ENCODE measurements at places on chromosomes 1 and 21.

- no peak for DNase-seq
These were observed 98.9 kb downstream of the KAZN start for GRCh38 chr1:14697353-14697752.

- DNase-seq = no peak
These were observed 228.3 kb downstream of the ST6GALNAC3 start for GRCh38 chr1:76302711-76303339.

DNA sequence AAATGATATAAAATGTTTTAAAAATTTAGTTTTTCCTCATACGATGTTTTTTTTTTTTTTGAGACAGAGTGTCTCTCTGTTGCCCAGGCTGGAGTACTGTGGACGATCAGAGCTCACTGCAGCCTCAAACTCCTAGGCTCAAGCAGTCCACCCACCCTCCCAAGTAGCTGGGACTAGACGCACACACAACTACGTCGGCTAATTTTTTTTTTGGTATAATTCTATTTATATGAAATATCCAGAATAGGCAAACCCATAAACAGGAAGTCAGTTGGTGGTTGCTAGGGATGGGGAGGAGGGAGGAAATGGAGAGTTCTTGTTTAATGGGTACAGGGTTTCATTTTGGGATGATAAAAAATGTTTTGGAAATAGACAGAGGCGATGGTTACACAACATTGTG is 56.5 kb downstream of the WARS2 start:
- DNase-seq = no peak

DNA sequence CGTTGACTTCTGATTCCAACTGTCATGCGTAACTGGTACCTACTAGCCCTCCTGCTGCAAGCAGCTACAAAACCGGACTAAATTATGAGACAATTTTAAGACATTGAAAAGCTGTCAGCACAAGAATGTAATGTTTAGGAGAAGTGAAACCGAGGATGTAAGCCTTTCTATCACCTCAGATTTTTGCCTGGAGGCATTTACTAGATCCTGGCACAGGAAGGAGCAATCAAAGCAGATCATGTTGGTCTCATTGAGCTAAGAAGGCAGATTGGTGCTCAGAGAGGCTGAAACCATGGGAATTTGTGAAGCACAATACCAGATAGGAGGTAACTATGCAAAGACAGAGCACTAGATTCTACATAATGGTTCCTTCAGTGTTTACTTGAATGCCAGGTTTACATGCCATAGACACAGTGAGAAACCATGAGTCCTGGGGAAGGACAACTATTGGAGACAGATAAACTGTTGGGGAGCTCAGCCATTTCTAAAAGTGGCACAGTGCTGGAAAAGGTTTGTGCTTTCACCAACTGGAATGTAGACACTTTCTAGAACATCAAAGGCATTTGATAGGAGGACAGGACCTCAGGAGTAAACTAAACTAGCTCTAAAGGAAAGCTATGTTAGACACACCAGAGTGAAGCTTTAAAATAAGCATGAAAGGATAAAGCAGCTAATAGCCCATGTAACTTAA is 179.4 kb downstream of the LYPLAL1 start:
- no peak for DNase-seq

GRCh38 chr1:227945891-227946623 is 1.7 kb downstream of the WNT9A start:
- DNase-seq = peak; percentile 38

- no peak for DNase-seq
These were observed 4.8 kb upstream of the CTRC start for GRCh38 chr1:15433471-15433870.

- DNase-seq = no peak
These were observed 30.8 kb upstream of the ACTA1 start for GRCh38 chr1:229464672-229465071.

GRCh38 chr1:222844411-222844779 is 29.6 kb downstream of the DISP1 start:
- DNase-seq = no peak

DNA sequence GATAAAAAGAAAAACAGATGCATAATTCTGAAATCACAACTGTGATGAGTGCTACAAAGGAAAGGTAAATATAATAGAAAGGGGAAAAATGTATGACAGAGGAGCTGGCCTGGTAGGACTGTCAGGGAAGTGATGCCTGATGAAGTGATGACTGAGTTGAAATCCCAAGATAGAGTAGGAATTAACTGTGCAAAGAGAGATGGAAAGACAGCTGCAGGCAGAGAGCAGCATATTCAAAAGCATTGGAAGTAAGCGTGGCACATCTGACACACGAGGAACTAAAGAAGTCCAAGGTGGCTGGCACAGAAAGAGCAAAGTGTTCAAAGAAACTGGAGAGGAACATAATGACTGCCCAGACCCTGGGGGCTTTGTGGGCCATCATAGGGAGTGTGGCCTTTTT is 121.6 kb upstream of the C1orf105 start:
- no peak for DNase-seq

DNA sequence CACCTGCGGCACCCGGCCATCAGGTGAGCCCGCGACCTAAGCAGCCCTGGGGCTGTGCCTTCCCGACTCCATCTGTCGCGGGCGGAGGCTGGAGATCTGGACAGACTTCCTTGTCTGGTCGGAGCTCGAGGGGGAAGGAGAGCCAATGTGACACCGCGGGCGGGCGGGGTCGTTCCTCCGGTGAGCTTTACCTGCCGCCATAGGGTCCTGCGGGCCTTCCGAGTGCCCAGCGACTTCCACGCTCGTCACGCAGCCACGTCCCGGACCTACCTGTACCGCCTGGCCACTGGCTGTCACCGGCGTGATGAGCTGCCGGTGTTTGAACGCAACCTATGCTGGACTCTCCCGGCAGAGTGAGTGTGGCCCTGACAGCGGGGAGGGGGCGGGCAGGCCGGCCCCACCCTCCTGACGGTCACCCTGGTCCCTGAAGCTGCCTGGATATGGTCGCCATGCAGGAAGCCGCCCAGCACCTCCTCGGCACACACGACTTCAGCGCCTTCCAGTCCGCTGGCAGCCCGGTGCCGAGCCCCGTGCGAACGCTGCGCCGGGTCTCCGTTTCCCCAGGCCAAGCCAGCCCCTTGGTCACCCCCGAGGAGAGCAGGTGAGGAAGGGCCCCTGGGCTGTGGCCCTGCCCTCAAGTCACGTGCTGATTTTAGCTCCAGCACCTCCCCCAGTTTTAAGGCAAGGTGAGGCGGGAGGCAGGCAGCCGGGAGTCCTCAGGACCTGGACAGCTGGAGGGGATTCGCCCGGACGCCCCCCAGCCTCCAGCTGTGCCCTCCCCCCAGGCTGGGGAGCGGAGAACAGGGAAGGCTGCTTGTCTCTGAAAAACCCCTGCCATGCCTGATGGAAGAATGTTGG is 1.1 kb downstream of the PUSL1 start:
- peak; percentile 54 for DNase-seq

DNA sequence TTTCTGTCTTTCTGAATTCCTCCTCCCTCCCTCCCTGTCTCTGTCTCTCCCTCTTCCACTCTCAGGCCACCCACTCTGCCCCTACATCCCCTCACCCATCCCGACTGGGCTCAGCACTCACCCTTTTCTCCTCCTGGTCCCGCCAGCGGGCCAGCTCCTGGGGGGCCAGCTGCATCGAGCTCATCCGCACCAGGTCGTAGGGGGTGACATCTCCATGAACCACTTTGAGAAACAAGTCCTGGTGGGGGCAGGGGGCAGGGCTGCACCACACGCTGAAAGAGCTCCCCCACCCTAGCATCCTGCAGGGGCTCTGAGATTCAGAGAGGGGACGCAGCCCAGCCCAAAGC is 17.8 kb downstream of the SPOCD1 start:
- DNase-seq = no peak

DNA sequence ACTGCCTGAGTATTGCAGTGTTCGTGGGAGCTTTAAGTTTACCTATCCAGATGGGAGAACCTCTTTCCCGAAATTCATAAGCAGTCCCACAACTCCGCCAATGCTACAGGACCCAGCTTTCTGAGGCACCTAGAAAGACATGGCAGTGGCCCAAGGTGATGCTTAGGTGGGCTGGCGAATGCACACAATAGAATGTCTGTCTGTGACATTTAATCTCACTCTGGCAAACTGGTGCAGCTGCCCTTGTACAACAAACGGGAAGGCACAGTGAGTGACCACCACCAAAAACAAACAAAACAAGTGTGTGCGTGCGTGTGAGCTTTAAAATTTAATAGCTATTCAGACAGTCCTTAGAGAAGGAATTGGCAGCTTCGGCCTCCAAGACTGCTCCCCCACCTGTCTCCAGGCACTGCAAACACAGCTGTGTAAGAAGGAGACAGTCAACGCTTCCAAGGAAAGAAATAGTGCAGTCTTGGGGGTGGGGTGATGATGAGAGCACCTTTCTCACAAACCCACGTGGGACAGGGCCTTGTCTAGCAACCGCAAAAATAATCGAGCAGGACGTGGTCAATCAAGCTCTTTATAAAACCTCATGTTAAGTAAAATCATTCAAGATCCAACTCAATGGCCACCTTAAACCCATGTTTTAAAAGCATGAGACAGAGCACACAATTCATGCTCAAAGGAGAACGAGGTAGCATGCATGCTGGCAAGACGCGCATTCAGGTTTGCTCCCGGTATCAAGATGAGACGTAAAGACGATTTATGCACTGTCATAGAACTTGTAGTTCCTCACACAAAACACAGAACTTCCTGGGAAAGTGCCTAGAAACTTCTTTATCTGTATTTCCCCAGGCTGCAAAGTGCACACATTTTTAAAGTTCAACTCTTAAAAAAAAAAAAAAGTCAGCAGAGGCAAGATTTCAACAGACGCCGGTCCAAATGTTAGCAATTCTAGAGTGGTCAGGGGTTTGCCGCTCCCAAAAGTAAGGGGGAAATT is 84.1 kb downstream of the TM2D1 start:
- peak; percentile 82 for DNase-seq

DNA sequence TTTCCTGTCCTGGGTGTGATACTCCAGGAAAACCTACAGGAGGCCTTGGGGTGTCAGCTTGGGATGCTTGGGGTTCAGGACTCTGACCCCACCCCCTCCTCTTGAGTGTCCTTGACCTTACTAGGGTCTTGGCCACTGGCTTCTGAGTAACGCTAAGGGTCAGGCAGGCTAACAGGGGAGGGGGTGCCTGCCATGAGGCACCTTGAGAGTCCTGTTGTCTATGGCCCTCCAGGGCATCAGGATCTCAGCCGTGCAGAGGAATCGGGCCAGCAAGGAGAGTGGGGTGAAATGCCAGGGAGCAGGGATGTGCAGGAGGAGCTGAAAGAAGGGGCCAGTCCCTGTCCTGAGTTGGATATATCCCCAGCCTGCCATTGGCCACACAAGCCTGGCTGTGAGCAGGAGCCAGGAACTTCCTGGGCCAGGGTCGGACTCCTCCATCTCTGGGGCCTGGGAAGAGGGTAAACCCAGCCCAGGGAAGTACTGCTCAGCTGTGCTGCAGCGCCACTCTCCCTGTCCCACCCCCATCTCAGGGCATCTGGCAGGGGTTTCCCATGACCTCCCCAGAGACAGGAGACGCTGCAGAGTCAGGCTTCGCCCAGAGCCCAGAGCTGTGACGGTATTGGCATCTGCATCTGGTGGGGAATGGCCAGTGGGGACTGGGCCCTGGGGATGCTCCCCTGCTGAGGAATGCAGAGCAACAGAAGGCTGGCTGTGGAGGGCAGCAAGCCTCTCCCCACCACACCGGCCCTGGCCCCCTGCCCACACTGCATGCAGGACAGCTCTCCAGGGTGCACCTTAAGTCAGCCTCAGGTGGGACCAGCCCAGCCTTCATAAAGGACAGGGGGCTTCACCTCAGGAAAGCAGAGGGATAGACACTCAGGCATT is 6.3 kb downstream of the KIF21B start:
- no peak for DNase-seq

DNA sequence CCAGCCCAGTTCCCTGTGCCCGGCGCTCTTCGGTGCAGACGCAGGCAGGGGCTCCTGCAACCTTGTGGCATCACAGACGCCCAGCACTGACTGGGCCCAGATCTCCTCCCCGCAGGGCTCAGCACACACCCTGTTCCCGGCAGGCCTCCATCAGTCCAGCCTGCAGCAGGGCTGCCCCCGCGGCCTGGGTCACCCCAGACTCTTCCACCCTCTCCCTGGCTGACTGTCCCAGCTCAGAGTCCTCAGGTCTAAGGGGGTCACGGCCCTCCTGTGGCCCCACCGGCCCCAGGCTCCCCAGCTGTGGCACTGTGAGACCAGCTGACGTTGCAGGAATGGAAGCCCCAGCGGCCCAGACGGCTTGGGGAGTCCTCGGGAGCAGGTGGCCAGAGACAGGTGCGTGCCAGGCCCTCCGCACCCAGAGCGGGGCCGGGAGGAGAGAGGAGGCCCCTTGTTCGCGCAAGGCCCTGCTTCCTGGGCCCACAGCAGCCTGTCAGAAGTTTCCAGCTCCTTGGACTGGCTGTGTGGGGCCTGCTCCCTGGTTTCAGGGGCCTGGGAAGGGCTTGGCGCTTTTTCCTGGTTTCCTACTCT is 4.2 kb downstream of the B3GALT6 start:
- DNase-seq = no peak
